Left cardiac atrium (tissue), 4 donors: ENCODE measurements at places on chromosomes 4 and X. TPM values are rescaled to one million over a fixed set of nuclear protein-coding genes. Genes with fewer than 3 reads are reported as not detected.

GRCh38 chr4:75821966-75822365 lies 80.3 kb downstream of the PPEF2 start:
- no peak for DNase-seq

DNA sequence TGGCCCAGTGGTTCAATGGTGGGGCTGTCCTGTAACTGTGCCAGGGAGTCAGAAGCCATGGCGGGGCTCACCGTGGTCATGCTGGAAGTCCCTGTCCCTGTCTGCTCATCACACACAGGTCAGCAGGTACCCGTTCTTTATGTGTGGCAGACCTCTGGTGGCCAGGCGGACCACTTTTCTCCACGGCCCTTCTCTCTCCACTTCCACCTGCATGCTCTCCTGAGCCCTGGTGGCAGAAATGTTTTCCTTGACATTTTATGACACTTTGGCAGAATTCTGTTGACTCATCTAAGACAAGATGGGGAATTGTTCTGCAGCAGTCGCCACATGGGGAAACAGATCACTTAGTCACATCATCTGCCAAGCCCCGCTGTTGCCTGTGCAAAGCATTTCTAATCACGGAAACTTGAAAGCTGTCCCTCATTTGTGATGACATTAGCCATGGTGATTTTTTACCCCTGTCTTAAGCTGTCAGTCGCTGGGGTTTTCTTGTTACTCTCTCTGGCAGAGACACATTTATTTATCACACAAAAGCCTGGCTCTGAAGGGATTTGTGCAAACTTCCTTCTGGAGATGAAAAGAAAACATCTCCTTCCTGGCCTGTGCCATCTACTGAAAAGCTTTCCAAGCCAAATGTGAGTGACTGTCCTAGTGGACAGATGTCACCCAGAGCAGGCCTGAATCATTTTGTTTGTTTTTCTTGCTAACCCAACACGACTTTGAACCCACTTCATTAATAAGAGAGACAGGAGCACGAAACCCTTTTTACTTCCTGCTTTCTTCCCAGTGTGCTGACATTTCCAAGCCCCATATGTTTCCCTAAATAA lies 38.8 kb upstream of the STIM2 start:
- DNase-seq = no peak

- peak; percentile 49 for DNase-seq
Observed at GRCh38 chr4:81466841-81467671, 4.7 kb downstream of the RASGEF1B start.

DNA sequence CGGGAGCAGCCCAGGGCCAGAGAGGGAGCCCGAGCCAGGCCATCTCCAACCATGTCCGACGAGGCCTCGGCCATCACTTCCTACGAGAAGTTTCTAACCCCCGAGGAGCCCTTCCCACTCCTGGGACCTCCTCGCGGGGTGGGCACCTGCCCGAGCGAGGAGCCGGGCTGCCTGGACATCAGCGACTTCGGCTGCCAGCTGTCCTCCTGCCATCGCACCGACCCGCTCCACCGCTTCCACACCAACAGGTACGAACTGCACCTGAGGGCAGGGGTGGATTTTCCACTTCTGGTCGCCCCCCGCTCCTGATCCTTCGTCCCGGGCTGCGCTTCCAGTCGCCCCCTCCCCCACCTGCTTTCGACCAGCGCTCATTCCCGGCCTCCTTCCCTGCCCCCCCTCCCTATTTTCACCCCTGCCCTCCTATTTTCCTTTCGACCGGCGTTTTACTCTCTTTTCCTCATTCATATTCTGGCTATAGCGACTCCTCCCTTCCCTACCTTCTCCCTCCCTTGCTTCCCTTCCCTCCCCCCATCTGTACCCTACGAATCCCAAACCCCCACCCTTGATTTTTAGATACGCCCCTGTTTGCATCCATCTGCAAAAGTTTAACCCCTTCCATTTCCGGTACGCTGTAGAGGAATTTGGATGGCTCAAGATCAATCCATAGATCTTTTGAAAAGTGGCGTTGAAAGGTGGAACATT lies 633 bp downstream of the FAM199X start:
- no peak for DNase-seq

DNA sequence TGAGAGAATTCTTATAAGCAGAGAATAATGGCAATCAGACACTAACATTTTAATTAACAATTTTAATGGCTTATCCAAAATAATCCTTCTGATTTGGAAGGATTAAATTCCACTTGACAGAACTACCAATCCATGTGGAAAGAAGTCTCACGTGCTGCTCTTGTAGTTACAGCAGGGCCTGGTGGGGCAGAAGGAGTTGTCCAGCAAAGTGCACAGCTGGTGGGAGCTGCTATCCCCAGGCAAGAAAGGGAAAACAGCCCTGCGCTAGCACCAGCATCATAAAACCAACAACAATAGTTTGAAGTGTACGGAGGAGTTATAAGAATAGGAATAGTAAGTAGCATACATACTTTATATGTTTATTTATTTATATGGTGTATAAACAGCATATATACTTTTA lies 127.4 kb upstream of the TRIM2 start:
- DNase-seq = no peak

DNA sequence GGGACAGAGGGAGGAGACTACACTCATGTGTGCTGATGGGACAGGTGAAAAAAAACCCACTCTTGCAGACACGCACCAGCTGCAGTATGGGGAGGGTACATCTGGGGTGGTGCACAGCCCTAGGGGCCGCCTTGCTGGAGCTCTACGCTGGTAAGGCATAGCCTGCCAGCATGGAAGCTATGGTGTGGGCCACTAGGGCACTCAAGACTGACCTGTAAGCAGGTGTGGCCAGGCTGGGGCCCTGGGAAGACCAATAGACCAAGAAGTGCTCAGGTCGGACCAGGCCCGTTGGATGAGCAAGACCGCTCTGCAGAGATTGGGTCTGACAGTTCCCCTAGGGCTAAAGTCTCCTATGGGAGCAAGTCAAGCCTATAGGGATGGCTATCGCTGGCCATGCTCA lies 314.8 kb downstream of the FAM47A start:
- DNase-seq = no peak

GRCh38 chr4:5399790-5400421 lies 308.5 kb downstream of the EVC2 start:
- no peak for DNase-seq

DNA sequence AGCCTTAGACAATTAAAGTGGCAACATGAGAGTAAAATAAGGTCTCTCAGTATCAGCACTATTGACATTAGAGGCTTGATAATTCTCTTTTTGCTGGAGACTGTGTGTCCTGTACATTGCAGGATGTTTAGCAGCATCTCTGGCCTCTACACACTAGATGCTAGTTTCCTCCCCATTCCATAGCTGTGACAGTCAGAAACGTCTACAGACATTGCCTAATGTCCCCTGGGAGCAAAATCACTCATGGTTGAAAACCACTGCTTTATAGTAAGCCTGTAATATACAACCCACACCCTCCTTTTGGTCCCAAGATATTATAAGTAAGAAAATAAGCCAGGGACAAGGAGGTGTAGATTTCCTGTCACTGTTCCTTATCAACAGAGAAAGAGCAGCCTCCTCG lies 166.0 kb downstream of the FRMPD4 start:
- DNase-seq = no peak

- no peak for DNase-seq
Observed at GRCh38 chr4:6453688-6453990, 18.8 kb downstream of the PPP2R2C start.

KLF3 gene
- total RNA-seq = 29.5 TPM

DNA sequence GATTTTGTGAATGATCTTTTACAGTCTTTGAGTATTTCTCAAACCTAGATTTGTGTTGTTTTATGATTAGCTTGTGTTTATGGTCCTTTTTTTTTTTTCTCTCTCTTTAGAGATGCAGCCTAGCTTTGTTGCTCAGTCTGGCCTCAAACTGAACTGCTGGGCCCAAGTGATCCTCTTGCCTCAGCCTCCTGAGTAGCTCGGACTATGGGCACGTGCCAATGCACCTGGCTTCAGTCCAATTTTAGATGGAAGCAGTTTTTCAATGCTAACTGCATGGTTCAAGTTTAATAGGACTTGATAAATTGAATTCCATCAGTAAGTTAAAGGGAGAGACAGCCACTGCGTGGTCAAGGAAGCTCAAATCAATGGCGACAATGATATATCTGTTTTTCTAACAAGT lies 3.8 kb upstream of the FGG start:
- no peak for DNase-seq

GRCh38 chrX:41558531-41558930 lies 111.4 kb downstream of the NYX start:
- DNase-seq = no peak

- DNase-seq = no peak
Observed at GRCh38 chrX:71216485-71216884, 6.5 kb upstream of the GJB1 start.

ZMAT1 gene
- 3.9 TPM for total RNA-seq

SLC16A2 gene
- 12.3 TPM for total RNA-seq

GRCh38 chrX:35017284-35017683 lies 74.7 kb downstream of the FAM47B start:
- DNase-seq = no peak

DNA sequence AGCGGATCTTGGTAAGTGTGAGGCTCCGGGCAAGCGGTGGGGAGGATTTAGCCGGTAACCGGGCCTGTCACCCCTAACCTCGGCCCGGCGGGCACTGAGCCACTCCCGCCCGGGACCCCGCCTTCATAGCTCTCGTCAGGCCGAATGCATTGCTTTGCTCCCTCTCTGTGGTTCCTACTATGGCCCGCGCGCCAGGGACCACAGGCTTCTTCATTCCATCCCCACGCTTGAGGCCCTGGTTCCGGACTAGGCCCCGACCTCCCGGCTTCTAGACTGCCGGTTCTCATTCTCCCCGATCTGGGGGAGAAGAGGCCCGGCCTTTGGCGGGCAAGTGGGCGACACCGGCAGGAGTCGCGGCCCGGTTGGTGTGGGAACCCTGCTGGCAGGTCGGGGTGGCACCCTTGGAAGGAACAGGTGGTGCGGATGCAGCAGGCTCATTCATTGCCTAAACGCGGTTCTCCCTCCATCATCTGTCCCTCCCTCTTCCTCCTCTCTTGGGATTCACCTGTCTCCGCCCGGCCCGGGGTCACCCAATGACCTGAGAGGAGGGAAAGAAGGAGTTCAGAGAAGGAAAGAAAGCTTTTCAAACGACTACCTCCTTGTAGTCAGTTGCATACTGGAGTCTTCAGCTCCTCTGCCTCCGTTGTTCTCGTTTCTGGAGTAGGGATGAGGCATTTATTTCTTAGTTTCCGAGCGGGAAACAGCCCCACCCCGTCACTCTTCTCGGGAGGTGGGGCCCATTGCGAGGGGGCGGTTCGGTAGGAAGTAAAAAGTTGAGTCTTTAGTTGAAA lies at the start of gene NDUFC1:
Gene NDUFC1 (minus strand): TSS at position 657 of the 791 bp plus-strand sequence. CDS start 6,679 bp downstream, outside the sequence.
- peak; percentile 59 for DNase-seq

HPGDS gene
- 6.4 TPM for total RNA-seq

DNA sequence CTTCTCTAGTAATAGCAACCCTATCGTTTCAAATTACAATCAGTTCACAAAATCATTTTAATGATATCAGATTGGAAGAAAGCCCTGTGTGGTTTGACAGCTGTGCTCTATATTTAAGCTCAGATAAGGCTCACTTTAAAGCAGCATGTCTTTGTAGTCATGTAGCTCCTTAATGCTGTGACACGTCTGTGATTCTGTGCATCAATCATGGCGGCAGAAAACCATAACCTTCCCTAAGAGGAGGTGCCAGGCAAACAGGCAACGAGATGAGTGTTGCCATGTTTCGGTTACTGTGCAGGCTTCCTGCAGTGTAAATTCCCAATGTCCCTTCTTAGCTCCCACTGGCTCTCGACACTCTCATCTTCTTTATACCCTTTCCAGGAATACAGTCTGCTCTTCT lies 212.7 kb downstream of the GRID2 start:
- no peak for DNase-seq

GRCh38 chr4:186297013-186297645 lies 31.1 kb downstream of the F11 start:
- no peak for DNase-seq

TEX13B gene
- not detected for total RNA-seq

GRCh38 chrX:141903400-141904155 lies at the start of gene MAGEC1:
Gene MAGEC1, plus strand, starts transcription at chrX:141903894. Its CDS starts 1,179 bp downstream, at chrX:141905073.
- no peak for DNase-seq

DNA sequence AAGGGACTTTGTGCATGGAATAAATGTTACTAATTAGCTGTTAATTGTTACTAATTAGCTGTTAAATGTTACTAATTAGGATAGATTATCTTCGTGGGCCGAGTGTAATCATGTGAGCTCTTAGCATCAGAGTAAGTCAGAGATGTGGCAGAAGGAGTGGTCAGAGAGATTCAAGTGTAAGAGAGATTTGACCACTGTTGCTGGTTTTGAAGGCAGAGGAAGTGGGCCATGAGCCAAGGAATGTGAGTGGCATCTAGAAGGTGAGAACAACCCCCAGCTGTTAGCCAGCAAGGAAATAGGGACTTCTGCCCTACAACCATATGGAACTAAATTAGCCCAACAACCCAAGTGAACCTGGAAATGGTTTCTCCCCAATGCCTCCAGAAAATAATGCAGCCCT lies 28.2 kb downstream of the ODAPH start:
- no peak for DNase-seq

GRCh38 chrX:69906447-69906846 lies 143.3 kb downstream of the AWAT2 start:
- no peak for DNase-seq

DNA sequence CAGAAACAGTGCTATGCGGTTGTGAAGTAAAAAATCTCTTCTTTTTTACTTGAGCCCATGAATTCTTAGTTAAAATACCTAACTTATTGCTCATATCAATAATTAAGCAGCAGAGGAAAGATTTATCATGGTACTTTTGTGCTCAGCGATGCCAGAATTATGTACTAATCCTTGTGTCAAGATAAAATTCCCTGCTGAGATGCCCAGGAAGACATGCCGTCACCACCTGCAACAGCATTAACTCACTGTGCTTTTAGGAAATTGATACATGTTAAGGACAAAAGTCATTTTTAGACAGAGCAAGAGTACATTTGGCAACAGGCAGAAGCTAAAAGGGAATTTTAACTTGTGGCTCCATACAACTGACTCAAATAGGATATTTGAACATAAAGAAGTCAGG lies 138.9 kb downstream of the NPNT start:
- DNase-seq = no peak

GRCh38 chr4:20195071-20195885 lies 56.4 kb upstream of the SLIT2 start:
- no peak for DNase-seq

DNA sequence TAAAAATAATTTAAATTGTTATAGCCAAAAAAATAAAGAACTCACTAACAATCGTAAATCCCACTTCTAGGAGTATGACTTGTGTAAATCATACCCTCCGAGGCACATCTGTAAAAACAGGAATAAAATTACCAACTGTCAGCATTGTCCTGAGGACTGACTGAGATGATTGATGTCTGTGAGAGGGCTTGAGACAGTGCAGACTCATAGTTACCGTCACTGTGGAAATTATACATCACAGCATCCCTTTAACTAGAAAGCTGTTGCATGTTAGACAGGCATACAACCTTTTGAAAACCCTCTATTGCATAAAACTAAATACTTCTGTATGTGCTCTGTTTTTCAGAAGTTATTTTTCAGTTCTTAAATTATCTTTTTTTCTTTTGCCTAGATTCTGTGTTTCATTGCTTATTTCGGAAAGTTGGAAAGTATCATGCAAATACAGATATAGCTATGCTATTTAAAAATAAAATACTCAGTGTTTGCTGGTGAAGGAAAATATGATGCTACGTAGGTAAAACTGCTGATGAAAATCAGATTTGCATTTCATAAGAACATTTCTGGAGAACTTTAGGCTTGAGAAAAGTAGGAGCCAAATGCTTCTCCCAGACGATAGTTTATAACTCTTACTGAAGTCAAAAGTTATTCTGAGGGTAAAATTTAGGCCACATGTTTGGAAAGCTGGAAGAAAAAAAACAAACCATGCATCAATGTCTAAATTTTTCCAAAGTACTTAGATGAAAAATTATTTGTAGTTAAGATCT lies 13.6 kb upstream of the RBPJ start:
- no peak for DNase-seq

- no peak for DNase-seq
Observed at GRCh38 chr4:112451831-112452230, 64.1 kb downstream of the NEUROG2 start.
